HT-29 (cell line): ENCODE measurements at places on chromosomes 6 and 20.

- DNase-seq = no peak
Measured at GRCh38 chr20:52746770-52747169, 225.4 kb upstream of the TSHZ2 start.

GRCh38 chr20:4018023-4018748, 2.8 kb upstream of the RNF24 start:
- peak; percentile 56 for DNase-seq

DNA sequence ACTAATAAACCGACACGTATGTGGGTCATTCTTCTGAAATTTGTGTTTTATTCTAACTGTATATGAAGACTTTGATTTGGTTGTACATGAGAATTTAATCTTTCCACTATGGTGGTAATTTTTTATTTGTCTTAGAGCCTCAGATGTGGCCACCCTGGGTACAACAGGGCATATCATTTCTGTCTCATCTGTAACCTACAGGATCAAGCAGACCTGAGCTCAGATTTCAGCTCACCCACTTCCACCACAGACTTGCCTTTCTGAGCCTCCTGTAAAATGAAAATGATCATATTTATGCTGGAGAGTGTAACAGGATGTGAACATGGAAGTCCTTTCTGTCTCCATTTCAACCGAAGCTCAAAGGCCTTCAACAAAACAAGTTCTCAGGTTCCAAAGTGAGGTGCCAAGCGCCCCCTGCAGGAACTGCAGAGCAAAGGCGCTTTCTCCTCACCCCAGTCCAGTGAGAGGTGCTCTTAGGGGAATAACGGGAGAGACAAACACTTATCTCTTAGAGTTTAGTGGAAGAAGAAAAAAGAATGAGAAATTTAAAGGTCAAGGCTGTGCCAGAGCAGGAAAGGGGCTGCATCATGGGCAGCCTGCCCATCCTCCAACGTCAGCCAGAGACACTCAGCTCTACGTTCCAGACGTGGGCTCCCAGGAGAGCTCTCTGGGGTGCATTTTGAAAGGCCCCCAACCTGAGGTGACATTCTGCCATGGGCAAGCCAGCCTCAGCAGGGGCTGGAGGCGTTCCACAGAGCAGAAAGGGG, 23.0 kb upstream of the CD24 start:
- DNase-seq = peak; percentile 80

GRCh38 chr6:149852180-149852579, 12.0 kb downstream of the LRP11 start:
- peak; percentile 75 for DNase-seq

GRCh38 chr6:104423691-104424090, 436.0 kb downstream of the HACE1 start:
- DNase-seq = no peak

- no peak for DNase-seq
Measured at GRCh38 chr6:36323062-36323461, 13.6 kb downstream of the BNIP5 start.

- DNase-seq = no peak
Measured at GRCh38 chr6:167717867-167718266, 108.8 kb upstream of the AFDN start.

- DNase-seq = no peak
Measured at GRCh38 chr6:136628996-136629395, 78.8 kb upstream of the MAP7 start.

DNA sequence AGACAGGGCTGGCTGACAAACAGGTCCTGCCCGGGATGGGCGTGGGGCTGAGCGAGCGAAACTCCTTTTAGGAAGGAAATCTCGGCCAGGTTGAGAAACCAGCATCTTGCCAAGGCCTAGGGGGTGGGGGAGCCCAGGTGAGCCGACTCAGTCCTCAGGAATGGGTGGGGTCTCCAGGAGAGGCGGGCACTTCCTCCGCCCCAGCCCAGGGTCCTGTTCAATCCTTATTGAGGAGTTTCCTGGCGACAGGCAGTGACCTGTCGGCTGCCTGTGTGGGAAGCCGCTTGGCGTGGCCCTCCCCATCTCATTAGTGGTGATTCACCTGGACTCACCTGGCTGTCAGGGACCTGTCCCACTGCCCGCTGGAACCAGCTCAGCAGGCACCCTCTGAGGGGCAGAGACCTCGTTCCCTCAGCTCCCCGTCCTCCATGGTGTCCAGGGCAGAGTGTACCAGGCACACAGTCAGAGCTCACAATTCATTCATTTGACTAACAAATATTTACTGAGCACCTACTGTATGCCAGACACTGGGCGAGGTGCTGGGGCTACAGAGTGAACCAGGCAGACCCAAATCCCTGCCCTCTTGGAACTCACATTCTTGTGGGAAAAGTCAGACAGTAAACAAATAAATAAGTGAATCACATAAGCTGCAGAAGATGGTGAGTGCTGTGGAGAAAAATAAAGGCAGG, 51.1 kb downstream of the FGD2 start:
- DNase-seq = peak; percentile 56

DNA sequence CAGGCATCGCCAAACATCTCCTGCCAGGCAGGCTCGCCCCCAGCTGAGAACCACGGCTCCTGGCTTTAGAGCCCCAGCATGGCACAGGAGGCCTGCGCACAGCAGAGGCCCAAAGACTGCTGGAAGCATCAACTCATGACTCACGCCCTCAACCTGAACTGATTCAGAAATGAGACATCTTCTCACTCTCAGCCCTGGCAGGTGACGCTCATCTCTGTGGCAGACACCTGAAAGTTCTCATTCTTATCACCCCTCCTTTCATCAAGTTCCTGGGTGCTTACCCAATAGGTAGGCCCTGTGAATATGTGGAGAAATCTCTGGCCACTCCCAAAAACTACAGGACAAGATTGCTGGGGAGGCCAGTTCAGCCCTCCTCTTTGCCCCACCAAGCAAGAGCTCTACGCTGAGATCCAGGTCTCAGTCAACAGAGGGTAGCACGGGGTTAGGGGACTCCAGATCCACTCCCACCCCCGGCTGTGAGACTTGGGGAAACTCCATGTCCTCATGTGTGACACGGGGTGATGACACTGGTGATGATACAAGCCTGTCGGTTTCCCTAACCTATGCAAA, 11.3 kb downstream of the NFATC2 start:
- DNase-seq = no peak

DNA sequence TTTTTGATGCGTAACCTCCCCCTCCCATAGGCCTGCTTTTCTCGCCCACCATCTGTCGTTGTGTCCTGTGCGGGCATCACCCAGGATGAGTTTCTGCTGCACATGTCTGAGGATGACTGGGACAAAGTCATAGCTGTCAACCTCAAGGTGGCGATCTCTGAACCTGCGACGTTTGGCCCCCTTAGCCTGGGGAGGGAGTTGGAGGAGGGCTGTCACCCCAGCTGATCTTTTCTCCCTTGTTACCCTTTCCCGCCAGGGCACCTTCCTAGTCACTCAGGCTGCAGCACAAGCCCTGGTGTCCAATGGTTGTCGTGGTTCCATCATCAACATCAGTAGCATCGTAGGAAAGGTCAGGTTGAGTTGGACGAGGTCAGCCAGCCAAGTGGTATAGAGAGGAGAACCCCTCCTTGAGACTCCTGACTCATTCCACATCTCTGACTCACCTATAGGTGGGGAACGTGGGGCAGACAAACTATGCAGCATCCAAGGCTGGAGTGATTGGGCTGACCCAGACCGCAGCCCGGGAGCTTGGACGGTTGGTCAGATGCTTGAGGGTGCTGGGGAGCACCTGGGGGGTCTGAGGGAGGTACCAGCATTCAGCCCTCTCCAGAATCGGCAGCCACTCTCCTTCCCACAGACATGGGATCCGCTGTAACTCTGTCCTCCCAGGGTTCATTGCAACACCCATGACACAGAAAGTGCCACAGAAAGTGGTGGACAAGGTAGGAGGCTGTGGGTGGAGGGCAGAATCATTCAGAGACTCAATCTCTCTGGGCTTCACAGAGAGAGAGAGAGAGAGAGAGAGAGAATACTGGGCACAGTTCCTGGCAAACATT, 954 bp downstream of the HSD17B8 start:
- peak; percentile 60 for DNase-seq

- no peak for DNase-seq
Measured at GRCh38 chr6:138334000-138334399, 43.7 kb upstream of the SMIM28 start.

- DNase-seq = no peak
Measured at GRCh38 chr6:165519316-165519715, 143.7 kb downstream of the PDE10A start.

- no peak for DNase-seq
Measured at GRCh38 chr6:112296694-112297093, 42.3 kb upstream of the LAMA4 start.

- DNase-seq = no peak
Measured at GRCh38 chr6:5338177-5338960, 77.1 kb downstream of the FARS2 start.

- DNase-seq = no peak
Measured at GRCh38 chr6:43078691-43079090, 2.6 kb downstream of the PTK7 start.

GRCh38 chr6:143376375-143376774, 74.1 kb downstream of the ADAT2 start:
- DNase-seq = no peak

- DNase-seq = no peak
Measured at GRCh38 chr20:38153401-38153800, 11.7 kb downstream of the TGM2 start.

- no peak for DNase-seq
Measured at GRCh38 chr20:57710841-57711240, 1.0 kb upstream of the PMEPA1 start.

DNA sequence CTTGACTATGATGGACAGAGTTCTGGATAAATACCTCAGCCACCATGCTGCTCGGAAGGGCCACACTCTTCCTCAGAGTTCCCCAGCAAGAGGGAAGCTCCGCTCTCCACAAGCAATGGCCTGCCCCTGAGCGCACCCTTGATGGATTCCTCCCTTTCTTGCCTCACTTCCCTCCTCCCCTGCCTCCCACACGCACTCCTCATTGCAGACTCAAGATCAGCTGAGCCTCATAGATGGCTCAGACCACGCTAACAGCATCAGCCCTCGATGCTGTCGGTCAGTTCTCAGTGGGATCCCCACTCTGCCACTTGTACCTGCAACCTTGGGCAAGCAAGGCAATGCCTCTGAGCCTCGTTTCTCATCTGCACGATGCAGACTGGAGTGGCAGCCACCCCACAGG, 123.3 kb downstream of the BMP7 start:
- no peak for DNase-seq

DNA sequence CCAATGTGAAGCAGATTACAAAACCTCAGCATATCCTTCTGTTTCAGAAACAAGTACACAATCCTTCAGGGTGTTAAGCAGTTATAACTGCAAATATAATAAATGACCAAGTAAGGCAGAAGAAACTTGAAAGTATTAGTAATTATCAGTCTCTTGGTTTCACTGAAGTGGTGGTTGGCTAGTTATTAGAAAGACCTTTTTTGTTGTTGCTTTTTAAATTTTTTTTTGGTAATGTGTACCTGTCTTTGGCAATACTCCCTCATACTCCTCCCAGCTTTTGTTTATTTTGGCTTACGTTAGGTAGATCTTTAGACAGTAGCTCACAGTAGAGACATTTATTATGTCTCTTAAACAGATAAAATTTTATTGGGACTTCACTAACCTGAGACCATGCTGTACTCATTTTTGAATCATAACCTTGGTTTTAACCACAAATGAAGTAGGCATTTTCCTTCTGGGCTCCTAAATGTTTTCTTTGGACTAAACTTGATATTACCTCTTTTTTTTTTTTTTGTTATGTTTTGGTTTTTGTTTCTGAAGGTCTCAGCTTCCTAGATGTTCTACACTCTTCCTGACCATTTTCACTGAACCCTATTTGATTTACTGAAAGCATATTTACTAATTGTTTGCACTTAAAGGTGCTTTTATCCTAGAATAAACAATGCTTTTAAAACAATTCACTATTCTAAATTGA, 6.4 kb downstream of the CD2AP start:
- DNase-seq = peak; percentile 47

GRCh38 chr6:161370880-161371279, 97.0 kb upstream of the AGPAT4 start:
- peak; percentile 76 for DNase-seq

GRCh38 chr20:57656821-57657534, 36.8 kb upstream of the ZBP1 start:
- no peak for DNase-seq

DNA sequence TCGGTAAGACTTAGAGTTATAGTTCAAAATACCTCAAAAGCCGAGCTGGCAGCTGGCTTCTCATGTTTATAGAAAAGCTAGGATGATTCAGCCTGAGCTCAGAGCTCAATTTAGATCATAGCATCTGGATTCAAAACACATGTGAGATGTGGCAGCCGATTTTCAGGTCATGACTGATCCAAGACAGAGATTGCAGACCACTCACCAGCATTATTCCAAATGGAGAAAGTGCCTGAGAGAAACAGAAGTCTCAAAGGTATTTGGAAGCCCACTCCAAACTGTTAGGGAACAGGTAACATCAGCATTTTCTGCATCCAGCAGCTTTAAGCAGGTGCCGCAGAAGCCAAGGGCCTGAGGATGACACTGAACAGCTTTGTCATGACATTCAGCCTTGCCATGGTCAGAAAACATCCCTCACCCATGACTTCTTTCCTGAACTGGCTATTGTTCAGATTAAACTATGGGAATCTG, 102.2 kb downstream of the BACH2 start:
- DNase-seq = no peak

DNA sequence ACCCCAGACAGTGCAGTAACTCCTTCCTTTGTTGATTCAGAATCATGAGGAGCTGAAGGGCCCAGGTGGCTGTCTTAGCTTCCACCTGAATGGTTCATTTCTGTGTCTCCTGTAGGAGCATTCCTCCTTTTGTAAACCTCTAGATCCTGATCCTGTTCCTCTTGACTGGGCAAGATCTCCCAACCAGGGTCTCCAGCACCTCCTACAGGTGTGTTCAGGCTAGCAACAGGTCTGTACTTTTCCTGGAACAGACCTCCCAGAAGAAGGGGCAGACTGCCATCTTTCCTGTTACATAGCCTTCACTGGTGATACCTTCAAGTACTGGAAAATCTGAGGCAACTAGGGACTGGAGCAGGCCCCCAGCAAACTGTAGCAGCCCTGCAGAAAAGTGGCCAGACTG, 35.2 kb downstream of the HLA-B start:
- DNase-seq = no peak

- DNase-seq = no peak
Measured at GRCh38 chr6:151340219-151340978, 51.0 kb downstream of the ZBTB2 start.
